ENCODE measurements at places on chromosomes 1 and 21. TPM values are rescaled to one million over a fixed set of nuclear protein-coding genes. Genes with fewer than 3 reads are reported as not detected.

DNA sequence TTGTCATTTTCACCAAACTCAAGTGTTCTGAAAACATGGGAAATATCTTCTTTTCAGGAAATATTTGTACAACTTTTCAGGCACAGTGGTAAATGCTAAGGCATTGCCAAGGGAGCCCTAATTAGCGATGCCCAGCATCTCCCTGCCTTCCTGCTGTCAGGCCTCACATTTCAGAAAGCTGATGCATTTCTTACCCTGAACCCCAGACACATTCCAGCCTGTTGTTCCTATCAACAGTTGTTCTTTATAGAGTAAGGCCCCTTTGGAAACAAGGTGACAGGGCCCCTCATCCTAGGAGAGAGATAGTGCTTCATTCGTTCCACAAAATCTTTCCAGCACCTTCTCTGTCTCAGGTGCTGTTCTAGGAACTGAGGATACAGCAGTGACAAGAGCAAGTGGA lies 135.9 kb upstream of the COA6 start:
- no peak for DNase-seq

GRCh38 chr1:87240661-87241285 lies 87.9 kb upstream of the LMO4 start:
- no peak for DNase-seq

The ZFP69B gene
- 2.5 TPM for polyA plus RNA-seq

DNA sequence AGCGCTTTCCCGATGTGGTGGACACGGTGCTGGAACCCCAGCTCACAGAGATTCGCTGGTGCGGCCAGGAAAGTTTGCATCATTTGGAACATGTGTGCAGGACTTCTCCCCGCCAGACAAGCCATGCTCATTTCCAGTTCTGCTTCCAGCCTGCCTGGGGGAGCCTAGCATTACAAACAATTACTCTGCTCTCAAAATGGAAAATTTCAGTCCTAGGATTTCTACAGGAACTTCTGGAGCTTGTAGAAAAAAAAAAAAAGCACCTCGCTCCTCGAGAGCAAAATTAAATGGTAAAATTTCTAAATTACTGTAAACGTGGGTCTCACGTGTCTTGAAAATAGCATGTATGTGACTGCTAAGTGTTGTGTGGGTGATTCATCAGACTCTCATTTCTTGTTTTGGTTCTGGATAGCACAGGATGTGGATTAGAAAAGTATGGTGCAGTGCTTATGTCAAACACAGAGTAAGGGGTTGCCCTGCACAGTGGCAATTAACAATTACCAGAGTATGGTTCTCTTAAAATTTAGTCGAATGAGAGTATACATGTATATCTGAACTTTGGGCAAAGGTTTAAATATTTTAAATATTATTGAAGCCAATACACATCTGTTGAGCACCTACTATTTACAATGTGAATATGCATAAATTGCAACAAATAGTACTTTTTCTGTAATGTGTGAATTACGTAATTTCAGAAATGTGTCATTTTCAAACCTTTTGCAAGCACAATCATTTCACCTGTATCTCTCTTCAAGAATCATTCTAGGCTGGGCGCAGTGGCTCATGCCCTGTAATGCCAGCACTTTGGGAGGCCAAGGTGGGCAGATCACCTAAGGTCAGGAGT lies 61.8 kb upstream of the PTGFRN start:
- peak; percentile 37 for DNase-seq

DNA sequence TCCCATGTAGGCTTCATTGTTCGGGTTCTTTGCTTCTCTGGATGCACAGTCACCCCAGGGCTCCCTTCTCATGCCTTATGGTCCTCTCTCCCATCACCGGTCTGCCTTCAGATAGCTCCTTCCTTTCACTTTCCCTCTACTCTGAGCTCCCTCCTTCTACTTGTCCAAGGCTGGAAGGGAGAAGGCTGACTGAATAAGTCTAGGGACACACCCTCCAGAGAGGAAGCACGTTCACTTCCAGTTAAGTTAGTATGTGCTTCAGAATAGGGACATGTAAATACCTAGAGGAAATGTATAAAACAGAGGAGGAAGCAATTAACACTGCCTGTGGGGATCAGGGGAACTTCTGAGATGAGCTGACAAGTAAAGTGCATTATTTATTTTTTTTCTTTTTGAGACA lies 23.5 kb downstream of the CXADR start:
- DNase-seq, result no peak

The DNALI1 gene
- 5.5 TPM for polyA plus RNA-seq

- DNase-seq, result no peak
These were observed 44.4 kb upstream of the HAO2 start for GRCh38 chr1:119324198-119324597.

DNA sequence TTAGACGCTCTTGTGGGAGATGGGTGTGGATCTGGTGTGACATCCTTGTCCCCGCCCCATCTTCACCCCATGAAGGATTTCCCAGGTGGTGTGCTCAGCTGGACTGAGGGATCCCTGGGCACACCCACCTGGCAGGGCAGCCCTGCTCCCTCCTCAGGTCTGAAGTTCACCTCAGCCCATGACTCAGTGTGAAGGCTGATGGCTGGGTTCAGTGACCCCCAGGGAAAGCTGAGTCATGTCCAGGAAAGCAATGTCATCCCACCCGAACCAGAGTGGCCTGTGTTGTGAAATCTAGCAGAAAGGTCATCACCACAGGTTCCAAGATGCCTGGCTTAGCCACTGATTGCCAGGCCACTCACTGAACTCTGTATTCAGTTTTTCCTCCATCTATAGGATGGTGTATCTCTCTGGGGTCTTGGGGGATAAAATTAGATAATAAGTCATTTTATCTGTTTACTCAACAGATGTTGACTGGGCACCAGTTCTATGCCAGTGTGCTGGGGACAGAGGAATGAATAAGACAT lies 97.7 kb upstream of the JUN start:
- peak; percentile 17 for DNase-seq

DNA sequence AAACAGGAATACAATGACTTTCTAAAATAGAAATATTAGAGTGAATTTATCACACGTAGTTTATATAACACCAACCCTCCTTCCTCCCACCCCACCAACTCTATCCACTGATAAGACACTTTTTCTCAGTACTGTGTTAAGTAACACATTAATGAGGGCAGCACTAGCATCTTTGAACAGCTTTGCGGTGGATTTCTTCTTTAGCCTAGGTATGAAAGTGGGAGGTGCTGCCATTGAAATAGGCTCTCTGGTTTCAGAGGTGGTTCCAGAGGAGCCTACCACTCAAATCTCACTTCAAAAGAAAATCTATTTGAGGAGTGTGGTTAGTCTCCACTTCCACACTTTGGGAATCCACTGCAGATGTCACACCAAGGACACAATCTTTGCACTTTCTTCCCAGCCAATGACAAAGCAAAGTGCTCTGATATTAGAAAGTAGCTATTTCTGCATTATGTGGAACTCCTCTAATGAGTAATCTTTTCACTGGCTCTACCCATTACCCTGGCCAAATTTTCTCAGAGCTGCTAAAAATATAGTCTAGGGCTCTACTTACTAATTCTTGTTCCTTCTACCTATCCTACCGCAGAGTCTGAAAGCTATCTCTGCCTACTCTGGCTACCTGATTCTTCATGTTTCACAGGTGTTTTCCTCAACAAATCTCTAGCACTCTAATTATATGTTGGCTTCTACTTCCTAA lies 1667.8 kb downstream of the MRPL39 start:
- DNase-seq, result no peak

DNA sequence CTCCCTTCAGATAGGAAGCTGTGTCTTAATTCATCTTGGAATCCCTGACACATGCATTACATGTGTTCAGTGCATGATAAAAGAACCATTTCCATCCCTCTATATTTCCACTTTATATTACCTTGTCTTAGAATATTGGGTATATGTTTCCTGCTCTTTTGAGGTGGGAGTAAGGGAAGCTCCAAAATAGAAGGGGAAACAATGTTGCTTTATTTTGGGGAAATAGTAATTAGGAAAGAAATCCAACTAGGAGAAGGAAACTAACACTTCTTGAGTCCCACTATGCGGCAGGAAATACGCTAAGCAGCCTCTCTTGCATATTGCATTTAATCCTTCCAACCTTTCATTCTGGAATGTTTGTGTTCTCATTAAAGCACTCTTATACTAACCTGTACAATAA lies 89.4 kb upstream of the VAV3 start:
- DNase-seq, result no peak

GRCh38 chr1:41856944-41857285 lies 61.8 kb downstream of the HIVEP3 start:
- DNase-seq, result no peak

The FAM163A gene
- polyA plus RNA-seq, result not detected

All from BJ (cell line).